RCC 7860 (cell line): ENCODE measurements at places on chromosomes 4 and X.

- DNase-seq = no peak
Observed at GRCh38 chr4:22984390-22984789, 291.7 kb downstream of the GBA3 start.

GRCh38 chrX:120238933-120239332 lies 11.7 kb upstream of the ZBTB33 start:
- peak; percentile 3 for DNase-seq

GRCh38 chr4:110139815-110140214 lies 58.6 kb downstream of the ELOVL6 start:
- no peak for DNase-seq

DNA sequence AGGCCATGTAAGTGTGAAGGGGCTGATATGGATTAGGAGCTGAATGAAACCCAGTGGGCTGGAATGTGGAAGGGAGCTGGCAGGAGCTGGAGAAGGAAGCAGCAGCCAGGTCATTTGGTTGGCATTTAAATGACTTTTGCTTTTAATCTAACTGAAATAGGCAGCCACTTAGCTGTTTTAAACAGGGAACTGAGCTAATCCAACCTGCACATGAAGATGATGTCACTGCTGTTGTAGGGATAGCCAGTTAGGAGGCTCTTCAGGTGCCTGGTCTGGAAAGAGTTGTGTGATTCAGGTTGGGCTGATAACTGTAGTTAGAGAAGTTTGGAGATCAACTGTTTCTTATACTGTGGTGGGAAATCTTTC lies 122.4 kb downstream of the PALLD start:
- DNase-seq = peak; percentile 89

- peak; percentile 61 for DNase-seq
Observed at GRCh38 chrX:154804957-154805695, at the start of gene MPP1. TSS of gene MPP1 (minus strand) at chrX:154805485. CDS start at chrX:154805373, 112 bp downstream.

DNA sequence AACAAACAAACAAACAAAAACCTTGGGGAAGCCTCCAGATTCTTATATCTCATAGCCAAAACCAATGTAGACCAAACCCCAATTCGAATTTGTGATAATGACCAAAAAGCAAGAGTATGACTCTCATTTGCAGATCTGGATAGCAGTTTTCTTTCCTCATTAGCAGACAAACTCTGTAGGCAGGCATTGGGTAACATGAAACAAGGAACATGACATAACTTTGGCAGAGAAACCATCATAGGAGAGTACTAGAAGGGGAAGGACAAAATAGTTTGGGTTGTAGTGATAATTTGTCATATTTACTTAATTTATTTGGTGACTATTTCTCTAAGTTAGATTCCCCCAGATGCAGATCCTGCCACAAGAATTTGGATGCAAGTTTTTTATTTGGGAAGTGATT lies 187.8 kb downstream of the MID1IP1 start:
- DNase-seq = no peak

DNA sequence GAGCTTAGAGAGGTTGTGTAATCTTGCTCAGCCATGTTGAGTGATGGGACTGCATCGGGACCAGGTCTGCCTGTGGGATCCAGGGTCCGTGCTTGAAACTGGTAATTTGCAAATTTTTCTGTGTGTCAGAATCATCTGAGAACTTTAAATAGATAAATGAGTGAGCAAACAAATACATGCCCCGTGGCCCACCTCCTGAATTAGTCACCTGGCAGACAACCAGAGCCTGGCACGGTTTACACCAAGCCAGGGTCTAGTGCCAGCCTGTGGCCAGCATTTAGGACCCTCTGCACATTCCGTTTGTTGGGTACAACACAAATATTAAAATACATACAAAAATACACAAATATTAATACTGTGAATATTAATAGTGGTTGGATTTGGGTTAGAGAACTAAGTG lies 90.6 kb upstream of the STOX2 start:
- no peak for DNase-seq

- no peak for DNase-seq
Observed at GRCh38 chrX:56726605-56727004, 2.4 kb upstream of the NBDY start.
